Activated T-helper 9 cell treated with anti-CD3 and anti-CD28 coated beads, Interleukin-2, amount 50 U/mL, for 16 hours (primary cell): ENCODE measurements at places on chromosomes 16 and 17.
A peak's percentile ranks its signal among the peaks of the same experiment; 100 is the strongest.

DNA sequence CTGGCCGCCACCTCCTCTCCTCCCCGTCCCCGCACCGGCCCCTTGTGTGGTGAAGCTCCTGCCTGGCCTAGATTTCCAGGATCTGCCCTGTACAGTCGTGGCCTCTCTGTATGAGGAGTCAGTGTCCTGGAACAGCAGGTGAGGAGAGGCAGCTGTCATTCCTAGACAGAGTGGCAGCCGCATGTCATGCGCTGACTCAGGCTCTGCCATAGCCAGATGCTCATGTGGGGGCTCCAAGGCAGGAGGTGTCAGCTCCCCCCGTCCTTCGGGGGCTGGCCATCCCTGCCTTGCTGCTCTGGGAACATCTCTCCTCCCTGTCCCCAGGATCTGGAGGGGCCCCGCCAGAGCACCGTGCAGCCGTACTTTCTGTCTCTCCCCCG lies 60.4 kb downstream of the BAIAP2 start:
- DNase-seq: peak; percentile 21

GRCh38 chr17:29588017-29588561 lies 1.4 kb downstream of the GIT1 start:
- DNase-seq: no peak

- no peak for DNase-seq
These were observed 27.2 kb upstream of the CNEP1R1 start for GRCh38 chr16:49997721-49998251.

DNA sequence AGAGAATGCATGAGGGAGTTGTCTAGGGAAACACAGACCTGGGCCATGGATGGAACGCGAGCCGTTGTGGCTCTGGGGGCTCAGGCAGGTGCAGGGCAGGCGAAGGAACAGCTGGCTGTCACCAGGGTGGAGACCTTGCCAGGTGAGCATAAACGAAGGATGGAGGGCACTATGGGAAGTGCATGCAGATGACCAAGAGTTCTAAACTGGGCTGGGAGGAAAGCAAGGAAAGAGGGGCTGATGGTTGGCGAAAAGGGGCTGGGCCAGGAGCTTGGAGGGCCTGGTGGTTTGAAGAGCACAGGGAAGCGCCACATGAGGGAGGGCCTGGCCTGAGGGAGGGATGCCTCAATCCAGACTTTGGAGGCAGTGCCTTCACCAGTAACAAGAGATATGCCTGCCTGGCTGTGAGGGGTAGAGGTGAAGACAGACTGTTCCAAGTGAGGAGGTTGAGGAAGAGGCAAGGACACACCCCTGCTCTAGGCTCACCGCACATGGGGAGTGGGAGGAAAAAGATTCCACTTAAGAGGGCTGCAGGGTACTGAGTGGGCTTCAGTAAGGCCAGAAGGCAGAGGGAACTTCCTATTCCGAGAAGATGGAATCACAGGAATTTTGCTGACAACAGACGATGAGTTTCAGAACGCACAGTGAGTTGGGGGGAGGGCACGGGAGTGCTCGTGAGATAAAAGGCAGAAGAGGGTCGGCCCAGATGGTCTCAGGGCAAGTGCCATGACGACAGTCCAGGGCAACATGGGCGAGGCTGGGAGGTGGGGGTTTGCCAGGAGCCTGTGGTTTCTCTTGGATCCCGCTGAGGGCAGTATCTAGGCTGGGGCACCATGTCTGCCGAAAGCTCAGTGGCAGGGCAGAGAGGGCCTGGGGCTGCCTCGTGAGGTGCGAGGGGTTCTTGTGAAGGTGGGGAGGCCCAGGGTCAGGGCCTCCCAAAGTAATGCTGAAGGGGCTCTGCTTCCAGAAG lies 20.6 kb downstream of the B9D1 start:
- no peak for DNase-seq

DNA sequence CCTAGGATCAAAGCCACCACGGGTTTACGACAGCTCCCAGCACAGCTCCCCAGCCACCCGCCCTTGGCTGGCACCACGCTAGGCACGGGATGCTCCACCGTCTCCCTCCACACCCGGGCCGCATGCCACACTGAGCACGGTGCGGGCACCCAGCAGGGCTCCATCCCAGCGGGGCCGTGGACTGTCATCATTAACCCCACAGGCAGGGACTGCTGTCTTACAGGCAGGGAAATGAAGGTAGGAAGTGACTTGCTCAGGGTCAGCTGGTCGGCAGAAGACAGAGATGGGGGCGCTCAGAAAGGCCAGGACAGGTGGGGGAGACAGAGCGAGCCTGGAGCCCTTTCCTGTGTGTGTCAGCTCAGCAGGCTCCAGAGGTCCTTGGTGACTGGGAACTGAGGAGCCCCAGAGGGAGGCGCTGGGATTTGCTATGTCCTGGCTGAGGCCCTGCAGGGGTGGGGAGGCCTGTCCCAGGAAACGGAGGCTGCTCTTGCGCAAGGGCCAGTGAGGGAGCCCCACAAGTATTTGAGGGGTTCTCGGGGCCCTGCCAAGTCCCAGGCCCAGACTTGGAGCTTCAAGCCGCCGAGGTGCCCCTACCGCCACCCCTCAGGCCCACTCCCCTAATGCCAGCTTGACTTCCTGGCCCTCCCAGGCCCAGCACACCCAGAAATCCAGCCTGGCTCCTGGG lies 3.2 kb downstream of the UBALD1 start:
- DNase-seq: no peak

DNA sequence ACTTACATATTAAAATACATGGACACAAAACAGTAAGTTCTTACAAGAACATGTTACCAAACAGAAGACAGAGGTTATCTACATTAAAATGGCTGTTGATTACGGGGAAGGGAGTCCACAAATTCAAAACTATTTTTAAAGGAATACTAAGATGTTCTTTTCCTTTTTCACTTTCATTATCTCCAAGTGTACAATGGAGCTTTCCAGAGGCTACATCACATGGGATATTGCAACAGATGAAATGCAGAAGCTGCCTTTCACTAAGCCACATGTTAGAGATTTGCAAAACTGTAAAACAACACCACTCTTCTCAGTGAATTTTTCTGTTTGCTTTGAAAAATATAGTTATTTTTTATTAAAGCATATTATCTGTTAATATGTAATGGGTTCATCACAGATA lies 53.6 kb downstream of the XPO6 start:
- no peak for DNase-seq

- DNase-seq: no peak
These were observed 29.2 kb downstream of the TTLL6 start for GRCh38 chr17:48787828-48788227.

DNA sequence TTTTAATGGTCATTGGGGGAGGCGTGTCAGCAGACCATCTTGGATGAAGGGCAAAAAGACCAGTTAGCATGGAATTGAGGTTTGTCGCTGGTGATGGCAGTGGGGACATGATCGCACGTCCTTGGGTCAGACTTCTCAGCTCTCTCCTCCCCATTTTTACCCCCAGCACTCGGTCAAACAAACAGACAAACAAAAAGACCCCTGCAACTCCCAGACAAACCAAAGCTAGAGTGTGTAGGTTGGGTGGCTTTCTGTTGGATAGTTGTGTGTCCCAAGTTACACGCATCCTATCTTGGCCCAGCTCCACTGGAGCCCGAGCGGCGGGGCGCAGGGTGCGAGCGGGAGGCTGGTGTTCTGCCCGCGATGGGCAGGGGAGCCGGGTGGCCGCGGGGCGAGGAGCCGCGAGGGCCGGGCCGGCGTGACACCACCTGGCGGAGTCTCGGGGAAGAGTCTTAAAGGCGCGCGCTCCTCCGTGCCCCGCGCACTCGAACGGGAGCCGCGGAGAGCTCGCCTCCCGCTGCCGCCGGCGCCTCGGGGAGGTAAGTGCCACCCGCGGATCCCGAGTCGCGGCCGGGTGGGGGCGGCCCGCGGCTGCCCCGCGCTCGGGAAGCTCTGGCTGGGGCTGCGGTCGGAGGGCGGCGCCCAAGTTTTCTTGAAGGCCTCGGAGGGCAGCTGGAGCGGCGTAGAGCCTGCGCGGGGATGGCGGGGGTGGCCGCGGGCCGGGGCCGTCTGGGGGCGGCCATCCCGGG lies 18.5 kb upstream of the NTN1 start:
- no peak for DNase-seq

- DNase-seq: no peak
These were observed 1.4 kb upstream of the GGA2 start for GRCh38 chr16:23511731-23512130.

- no peak for DNase-seq
These were observed 8.1 kb downstream of the AMZ2 start for GRCh38 chr17:68255731-68256538.

DNA sequence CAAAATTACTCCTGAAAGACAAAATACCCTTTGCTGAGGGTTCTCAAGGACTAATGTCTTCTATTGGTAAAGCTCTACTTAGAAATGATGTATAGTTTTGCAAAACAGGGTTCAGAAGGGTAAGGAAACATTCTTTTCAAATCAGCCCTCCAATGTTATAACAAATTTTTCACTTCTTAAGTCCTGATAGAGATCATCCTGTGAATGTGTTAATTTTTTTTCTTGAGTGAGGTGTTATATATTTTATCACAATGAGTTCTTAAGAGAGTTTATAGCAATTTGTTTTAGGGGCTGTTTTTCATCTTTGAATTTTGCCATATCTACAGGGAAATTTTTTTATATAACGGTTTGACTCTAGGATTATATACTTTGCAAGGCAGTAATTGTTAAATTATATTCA lies 29.5 kb downstream of the CYB5B start:
- DNase-seq: no peak

GRCh38 chr16:19283637-19284036 lies 1.9 kb upstream of the CLEC19A start:
- DNase-seq: no peak

DNA sequence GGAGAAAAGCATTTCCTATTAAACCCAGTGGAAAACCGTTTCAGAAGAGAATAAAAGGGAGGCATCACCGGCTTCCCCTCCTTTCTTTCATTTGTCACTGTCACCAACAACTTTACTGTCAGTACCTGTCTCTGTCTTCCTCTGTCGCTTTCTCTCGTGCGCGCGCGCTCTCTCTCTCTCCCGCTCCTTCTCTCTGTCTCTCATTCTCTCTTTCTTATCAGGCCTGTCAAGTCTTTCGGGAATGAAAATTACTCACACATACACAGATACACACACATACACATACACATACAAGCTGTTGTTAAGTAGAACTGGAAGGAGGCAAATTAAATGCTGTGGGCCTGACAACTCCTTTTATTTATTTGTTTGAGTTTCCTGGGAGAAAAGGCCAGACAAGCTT lies 17.6 kb downstream of the MYOCD start:
- no peak for DNase-seq

DNA sequence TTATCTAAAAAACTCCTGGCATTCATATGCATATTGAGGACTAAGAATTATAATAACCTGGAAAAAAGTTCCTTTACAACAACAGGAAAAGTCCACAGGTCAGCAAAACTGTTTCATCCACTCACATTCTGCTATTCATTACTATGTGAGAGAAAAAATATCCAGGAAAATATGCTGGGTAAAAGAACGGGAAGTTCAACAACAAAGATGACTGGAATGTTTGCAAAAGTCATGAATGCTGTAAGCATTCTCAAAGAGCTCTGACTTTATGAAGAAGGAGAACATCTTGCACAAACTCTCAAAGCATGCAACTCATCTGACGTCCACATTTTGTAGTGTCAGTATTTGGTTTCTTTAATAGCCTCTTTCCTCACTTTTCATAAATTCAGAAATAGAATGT lies 56.9 kb upstream of the ALDH3A1 start:
- DNase-seq: no peak

DNA sequence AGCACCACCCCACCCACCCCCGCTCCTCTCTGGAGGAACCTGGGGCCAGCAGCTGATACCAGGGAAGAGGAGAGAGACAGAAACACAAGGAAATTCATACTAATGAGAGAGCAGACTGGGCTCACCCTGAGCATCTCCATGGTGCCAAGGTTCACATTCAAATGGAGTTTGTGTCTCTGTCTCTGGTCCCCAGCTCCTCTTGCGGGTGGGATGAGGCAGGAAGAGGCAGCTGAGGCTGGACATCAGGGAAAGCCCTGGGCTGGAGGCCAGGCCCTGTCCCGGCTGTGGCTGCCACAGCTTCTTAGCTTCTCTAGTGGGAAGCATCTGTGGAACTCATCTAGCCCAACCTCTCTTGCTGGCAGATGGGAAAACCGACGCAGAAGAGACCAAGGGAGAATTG lies 121.5 kb downstream of the SDK2 start:
- no peak for DNase-seq

DNA sequence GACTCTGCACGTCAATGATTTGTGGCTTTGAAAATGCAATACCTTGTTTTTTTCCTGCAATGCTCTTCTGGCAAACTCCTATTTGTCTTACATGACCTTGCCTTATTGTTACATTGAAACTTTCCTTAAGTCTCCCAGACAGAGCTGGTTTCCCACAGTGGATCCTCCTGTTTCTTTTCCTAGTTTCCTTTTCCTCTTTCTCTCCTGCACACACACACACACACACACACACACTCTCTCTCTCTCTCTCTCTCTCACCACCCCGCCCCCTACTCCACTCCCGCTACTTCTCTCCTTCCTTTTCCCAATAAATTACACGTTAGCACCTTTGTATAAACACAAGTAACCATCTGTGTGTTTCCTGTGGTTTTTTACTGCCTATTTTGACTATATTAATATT lies 2.3 kb downstream of the ORC6 start:
- DNase-seq: no peak

DNA sequence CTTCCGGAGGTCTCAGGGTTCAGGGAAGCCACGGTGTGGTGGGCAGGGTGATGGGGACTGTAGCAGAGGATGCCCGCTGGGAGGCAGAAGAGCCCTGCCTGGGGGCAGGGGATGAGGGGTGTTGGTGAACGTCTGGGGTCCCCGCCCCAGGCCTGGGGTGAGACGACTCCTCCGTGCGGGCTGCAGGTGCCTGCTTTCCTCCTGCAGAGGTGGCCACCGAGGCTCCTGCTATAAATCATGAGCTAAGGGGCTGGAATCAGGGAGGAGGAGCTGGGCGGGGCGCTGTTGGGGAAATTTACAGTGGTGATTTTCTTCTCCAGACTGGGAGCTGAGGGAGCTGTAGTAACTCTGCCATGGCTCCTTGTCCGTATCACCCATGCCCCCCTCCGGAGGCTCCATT lies 167.0 kb downstream of the MRM1 start:
- DNase-seq: no peak

GRCh38 chr17:47423406-47424295 lies 99.9 kb downstream of the EFCAB13 start:
- no peak for DNase-seq

DNA sequence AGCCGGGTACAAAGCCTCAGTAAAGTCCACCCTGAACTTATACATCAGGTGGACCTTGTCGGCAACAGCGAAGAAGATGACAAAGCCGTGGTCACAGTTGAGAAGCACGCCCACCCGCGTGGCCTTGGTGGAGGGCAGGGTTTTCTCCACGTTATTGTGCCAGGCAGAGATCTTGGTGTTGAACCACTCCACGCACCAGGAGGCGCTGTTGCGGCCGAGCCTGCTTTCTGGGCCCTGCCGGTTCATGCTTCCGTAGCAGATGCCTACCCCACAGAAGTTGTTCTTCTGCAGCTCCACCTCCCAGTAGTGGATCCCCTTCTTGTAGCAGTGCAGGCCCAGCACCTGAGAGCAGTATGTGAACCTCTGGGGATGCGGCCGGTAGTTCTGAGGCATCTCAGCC lies 22.1 kb downstream of the TRIM25 start:
- DNase-seq: no peak

DNA sequence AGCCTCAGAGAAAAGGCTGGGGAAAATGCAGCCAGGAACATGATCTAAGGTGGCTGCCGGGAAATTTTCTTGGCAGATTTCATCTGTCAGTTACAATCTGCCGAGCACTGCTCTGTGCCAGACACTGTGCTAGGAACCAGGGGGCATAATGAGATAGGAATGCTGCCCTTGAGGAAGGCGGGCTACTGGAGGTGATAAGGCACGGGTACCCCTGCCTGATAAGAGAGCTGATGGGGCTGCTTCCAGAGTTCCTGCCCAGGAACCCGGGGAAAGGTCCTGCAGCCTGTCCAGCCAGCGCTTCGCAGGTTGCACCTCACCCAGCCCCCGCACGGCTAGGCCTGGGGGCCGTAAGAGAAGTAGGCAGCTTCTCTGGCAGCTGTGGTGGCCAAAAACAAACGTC lies 3.1 kb downstream of the SCNN1G start:
- DNase-seq: no peak
